Suppressor macrophage treated with lipopolysaccharide for 1 hour (primary cell): ENCODE measurements at places on chromosomes 5 and 9.

- DNase-seq: no peak
These were observed 61.4 kb downstream of the PSMB7 start for GRCh38 chr9:124353811-124354274.

GRCh38 chr9:121302786-121303185, 34.8 kb downstream of the GSN start:
- no peak for DNase-seq

DNA sequence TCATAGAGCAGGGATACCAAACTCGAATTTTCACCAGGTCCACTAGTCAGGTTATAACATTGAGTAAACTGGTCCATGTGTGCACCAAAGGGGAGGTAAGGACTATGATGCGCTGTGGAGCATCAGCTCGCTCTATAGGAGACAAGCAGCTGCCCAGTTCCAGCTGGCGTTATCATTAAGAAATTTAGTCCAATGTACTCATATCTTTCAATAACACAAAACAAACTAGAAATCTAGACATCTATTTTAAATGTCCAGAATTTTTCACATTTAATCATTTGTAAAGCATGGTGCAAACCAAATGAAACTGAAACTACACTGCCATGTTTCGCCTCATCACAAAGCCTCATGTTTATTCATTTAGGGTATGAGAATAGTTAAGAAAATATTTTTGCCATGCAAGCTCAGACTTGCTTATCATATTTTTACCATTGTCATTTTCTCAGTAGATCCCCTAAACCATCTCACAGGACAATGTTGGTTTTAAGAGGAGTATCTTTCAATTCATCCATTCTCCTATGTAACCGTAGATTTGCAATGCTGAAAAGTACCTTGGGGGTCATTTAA, 50.9 kb downstream of the ZNF474 start:
- no peak for DNase-seq

GRCh38 chr5:139708434-139708861, 60.3 kb downstream of the CXXC5 start:
- DNase-seq: no peak

DNA sequence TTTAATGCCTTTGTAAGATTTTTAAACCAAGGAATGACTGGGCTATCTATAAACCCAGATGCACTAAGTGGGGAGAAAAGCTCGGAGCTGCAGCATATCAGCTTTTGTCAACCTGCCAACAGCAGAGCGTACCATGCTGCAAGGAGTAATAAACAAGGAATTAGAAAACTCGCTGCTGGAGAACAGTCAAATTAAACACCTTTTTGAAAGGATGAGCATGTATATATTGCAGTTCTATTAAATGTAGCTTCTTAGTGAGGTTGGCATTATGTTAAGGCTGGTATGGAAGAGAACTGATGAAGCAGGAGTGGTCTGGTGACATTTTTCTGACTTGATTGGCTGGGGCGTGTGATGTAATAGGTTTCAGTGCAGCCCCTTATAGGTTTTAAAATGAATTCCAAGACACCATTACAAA, 74.7 kb downstream of the PIK3R1 start:
- DNase-seq: no peak

- DNase-seq: no peak
These were observed 31.0 kb downstream of the EPB41L4A start for GRCh38 chr5:112388074-112388473.

DNA sequence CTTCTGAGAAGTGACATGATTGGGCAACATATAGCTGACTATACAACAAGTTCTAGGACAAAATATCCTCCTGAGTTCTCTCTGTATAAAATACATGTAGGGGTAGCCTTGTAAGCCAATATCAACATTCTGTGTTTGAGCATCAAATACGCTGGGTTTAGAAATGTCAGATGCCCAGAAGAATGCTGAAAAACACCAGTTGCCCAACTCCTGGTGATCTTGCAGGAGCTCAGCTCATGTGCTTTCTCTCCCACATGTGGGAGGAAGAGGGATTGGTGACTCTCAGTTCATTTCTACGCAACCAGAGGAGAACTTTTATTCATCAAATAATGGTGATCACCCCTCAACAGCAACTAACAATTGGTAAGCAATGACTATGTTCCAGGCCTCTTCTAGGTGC, 810.9 kb upstream of the ACO1 start:
- no peak for DNase-seq

DNA sequence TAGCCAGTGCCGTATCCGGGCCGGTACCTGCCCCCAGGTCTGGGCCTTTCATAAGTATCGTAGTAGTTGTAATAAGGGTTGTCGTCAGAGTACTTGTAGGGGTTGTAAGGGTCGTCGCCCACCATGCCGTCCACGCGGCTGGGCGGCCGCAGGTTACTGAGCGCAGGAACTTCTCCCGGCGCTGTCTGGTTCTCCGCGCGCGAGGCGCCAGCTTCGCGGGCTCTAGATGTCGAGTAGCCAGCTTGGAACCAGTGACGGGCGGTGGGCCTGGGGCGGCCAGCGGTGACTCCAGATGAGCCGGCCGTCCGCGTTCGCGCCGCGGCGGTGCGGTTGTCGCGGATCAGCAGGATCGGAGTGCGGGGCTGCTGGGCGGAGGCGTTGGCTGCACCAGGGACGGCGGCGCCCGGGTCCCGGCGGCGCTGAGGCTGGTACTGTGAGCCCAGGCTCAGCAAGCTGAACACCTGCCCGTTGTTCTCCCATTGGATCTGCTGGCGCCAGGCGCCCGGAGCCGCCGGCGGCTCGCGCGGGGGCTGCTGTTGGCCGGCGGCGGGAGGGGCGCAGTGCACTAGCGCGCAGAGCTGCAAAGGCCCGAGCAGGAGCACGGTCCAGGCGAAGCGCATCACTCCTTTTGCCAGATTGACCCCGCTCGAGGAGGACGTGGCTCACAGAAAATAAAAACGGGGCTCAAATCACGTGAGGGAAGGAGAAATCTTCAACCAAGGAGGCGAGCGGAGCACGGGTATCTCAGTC, 518 bp downstream of the LOX start:
- no peak for DNase-seq

DNA sequence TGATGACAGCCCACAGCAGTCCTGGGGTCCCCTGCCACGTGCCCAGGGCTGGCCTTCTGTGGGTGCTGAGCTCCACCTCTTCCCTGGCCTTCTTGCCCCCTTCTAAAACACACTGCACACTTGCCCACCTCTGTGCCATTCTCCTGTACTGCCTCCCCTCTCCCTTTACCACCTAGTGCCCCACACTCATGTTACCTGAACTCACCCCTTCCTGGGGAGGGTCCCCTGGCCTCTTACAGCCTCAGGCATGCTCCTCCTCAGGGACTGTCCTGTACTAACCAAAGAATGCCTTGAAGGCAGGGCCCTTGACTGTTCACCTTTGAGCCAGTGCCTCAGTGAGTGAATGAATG, 60.3 kb downstream of the FGF18 start:
- DNase-seq: no peak

- no peak for DNase-seq
These were observed 692.9 kb downstream of the MTRR start for GRCh38 chr5:8561854-8562253.

DNA sequence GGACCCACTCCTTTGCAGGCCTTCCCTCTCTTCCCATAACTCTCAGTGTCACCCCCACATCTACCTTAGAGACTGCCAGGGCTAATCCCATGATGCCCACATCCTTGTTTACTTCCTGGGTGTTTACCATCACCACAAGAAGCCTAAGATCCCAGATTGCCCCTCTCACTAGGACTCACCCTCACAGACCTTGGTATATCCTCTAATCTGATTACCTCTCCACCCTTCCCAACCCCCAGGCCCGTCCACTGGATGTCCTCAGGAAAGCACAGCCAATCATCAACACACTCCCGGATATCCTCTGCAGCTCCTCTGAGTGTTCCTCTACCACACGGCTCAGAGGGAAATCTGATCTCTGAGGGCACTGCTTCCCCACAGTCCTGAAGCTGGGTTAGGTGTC, 91.0 kb downstream of the FOXD1 start:
- no peak for DNase-seq

DNA sequence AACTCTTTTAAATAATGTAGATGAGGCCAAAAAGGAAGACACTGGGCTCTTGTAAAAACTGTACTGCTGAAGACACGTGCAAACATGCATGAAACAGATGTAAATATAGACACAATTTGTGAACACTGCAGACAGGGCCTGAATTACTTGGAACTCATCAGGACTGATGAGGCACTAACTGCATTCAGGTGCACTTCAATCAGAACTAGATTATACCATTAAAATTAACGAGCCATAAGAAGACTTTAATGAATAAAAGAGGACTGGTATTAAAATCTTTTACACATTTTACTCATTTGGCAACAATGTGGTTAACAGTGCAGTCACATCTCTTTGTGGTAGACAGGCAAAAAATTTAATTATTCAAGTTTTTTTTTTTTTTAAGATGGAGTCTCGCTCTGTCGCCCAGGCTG, 13.4 kb upstream of the ZCCHC9 start:
- DNase-seq: no peak

GRCh38 chr9:115411993-115412452, 294.1 kb upstream of the TNC start:
- DNase-seq: no peak

- no peak for DNase-seq
These were observed 24.0 kb downstream of the HSPA4 start for GRCh38 chr5:133075572-133076536.

DNA sequence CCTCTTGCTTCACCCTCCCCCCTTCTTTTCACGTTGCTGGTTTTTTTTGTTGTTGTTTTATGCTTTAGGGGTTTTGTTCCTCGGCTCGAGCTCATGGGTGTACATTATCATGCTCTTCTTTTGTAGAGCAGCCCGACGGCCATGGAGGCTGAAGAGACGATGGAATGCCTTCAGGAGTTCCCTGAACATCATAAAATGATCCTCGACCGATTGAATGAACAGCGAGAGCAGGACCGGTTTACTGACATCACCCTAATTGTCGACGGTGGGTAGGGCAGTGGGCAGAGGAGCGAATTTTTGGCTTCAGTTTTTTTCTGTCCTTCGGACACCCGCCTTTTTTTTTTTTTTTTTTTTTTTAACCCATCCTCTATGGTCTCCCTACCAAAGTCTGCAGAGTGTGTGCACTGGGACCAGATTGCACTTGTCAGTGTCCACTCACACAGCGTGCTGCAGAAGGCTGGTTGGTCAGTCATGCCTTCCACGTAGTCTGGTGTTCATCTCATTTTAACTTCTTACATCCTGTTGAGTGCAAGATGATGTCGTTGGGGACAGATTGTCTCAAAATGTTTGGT, 1.3 kb downstream of the ZNF131 start:
- peak; percentile 34 for DNase-seq

- DNase-seq: no peak
These were observed 76.6 kb upstream of the XPA start for GRCh38 chr9:97773723-97774122.

DNA sequence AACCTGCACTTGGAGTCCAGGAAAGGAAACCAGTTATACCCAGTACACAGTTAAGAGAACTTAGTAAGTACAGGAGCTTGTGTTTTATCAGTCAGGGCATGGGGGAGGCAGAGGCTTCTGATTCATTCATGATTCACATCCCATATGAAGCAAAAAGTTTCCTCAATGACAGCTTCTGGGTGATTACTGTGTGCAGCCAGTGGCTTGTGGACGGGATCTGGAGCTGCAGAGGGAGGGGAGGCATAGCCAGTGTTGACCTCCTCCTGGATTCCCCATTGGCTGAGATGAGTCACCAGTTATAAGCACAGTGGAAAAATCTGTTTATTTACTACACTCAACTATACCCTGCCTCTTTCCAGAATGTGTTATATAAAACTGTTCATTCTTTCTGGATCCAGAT, 17.7 kb downstream of the IL31RA start:
- peak; percentile 90 for DNase-seq

DNA sequence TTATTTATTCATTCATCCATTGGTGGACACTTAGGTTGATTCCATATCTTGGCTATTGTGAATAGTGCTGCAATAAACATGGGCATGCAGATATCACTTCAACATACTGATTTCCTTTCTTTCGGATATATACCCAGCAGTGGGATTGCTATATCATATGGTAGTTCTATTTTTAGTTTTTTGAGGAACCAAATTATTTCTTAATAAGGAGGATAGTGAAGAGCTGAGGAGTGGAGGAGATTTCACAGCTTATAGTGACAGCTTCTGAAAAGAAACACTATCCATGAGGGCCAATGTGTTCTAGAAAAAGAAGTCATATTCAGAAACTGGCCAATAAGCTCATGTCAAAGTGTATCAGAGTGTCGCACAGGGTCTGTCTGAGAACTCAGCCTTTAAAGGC, 183.3 kb downstream of the SEC61B start:
- peak; percentile 58 for DNase-seq

DNA sequence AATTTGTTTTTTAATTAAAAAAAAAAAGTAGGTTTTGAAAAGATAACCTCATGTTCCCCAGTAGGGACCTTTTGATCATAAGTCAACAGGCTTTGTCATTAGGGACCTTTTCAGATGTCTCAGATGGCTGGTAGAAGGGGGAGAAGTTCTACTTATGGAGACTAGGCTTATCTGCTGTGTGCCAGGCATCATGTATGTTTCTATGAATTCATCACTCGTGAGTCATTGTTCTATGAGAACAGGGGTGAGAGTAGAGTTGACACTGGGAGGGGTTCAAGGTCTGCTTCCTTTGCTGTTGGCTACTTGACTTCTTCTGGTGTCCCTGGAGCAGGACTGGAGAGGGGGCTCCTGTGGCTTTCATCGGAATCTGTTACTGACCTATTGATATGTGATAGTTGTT, 138.8 kb downstream of the KDM4C start:
- no peak for DNase-seq

DNA sequence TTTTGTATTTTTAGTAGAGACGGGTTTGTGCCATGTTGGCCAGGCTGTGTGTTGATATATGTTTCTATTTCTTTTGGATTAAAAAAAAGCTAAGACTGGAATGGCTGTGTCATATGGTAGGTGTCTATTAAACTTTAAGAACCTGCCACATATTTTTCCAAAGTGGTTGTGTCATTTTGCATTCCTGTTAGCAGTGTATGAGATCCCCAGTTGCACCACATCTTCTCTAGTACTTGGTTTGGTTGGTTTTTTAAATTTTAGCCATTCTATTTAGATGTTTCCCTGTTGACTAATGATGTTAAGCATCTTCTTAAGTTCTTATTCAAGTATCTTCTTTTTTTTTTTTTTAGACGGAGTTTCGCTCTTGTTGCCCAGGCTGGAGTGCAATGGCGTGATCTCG, 36.2 kb upstream of the MEGF9 start:
- DNase-seq: no peak

DNA sequence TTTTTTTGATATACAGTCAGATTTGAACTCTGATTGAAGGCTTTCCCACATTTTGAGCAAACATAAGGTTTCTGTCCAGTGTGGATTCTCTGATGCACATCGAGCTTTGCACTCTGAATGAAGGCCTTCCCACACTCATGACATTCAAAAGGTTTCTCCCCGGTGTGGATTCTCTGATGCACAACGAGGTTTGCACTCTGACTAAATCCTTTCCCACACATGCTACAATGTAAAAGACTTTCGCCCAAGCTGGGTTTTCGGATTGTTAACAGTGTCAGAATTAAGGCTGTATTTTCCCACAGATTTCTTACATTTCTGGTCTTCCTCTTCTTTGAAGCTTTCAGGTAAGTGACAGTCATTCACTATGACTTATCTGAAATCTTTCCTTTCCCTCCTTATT, 44.3 kb downstream of the GHR start:
- no peak for DNase-seq

- DNase-seq: peak; percentile 85
These were observed 169.0 kb upstream of the PANK3 start for GRCh38 chr5:168747987-168748777.
